ENCODE measurements at places on chromosomes 1 and 21. TPM values are rescaled to one million over a fixed set of nuclear protein-coding genes. Genes with fewer than 3 reads are reported as not detected.

DNA sequence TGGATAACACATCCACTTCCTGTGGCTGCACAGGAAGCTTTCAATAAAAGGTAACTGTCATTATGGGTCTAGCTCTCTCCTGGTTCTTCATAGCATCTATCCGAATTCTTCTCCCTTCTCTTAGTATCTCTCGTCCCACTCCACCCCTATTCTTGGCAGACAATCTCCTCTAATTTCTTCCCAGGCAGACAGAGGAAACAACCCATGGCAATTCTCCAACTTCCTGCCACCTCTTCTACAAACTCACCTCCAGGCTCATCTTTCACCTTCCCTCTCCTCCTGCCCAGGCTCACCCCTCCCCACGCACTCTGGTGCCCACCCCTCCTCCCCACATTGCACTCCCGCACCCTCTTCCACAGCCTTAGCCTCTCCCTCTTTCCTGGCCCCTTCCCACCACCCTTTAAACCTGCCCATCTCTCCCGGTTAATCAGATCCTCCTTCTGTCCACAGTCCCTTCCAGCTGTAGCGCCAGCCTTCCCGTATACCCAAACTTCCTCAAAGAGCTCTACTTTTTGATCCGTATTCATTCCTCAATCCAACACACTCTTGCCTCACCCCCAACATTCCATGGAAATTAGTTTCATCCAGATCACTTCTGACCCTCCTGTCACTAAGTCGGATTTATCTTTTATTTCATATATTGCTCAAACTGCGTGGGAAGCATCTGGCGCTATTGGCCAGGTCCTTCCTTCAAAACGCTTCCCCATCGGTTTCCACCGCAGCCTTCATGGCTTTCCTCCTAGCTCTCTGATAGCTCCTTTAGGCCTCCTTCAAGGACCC lies 25.9 kb downstream of the SHISA4 start:
- no peak for DNase-seq

- no peak for DNase-seq
Observed at GRCh38 chr1:171799166-171799565, 17.7 kb downstream of the METTL13 start.

DNA sequence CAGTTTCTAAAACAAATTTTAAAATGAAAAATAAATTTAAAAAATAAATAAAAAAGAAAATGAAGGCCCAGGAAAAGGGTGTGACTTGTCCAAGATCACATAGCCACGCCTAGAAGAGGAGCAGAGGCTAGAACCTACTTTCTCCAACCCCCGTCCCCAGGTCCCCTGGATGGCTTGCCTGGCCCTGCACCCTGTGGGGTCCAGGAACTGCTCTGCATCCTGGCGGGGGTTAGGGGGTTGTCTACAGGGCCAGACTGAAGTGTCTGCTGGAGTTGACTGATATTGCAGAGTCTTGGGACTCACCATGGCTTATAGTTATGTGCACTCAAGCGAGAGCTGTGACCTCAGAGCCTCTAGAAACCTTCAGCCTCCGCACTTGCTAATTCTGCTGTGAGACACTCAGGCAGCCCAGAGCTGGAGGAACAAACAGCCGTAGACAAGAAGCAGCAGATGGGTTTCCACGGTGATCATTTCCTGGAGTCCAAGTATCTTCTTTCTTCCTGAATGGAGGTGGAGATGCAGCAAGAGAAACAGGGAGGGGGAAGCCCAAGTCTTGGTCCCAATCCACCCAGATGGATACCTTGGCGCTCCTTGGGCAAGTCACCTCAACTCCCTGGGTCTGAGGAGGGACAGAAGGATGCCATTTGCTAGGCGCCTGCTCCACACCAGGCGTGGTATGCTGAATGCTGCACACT lies 5.2 kb upstream of the EXTL1 start:
- DNase-seq = no peak

Gene ACTN2
- 2.3 TPM for total RNA-seq

DNA sequence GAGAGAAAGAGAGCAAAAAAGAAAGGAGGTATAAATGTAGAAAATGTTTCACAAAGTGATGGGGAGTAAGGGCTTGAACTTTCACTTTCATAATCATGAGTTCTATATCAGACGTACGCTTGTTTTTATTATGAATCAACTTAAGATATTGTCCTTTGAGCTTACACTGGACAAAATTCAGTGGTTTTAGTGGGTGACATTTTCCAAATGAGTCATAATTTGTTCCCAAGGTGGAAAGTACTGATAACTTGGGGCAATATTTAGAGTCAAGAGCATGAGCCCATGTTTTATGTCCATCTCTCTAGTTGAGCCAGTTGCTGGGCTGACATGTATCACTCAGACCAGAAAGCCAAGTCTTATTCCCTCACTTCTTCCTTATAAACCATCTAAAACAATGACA lies 161.6 kb downstream of the CHRM3 start:
- no peak for DNase-seq

- no peak for DNase-seq
Observed at GRCh38 chr1:8164670-8165069, 138.6 kb upstream of the ERRFI1 start.

Gene SLC25A33
- 8.8 TPM for total RNA-seq

Gene ATP1A1
- total RNA-seq = 232 TPM

- DNase-seq = no peak
Observed at GRCh38 chr21:45548711-45549491, 6.7 kb upstream of the SLC19A1 start.

DNA sequence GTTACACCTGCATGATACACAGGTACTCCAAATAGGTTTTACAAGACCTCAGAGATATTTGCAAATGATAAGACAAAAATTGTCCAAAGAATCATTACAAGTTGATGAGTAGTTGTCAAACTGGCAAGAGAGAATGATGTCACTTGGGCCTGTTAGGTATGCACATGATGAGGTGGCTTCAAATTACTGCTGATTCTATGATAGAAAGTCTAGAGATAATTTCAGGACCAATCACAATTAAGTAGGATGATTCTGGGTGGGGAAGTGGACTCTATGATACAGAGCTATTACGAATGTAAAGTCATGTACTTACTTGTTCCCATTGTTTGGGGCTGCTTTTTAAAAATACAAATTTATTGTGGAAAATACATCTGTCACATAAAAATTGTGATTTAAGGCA lies 5.2 kb upstream of the SPRR1B start:
- no peak for DNase-seq

- DNase-seq = no peak
Observed at GRCh38 chr21:45180246-45180599, 105.8 kb downstream of the ADARB1 start.

Gene FCRLB
- not detected for total RNA-seq
